Hypothalamus (tissue), 51 donors: ENCODE measurements at places on chromosomes 13 and 19.
A peak's percentile ranks its signal among the peaks of the same experiment; 100 is the strongest.

GRCh38 chr13:88000239-88000638 lies 329.1 kb downstream of the SLITRK5 start:
- DNase-seq = no peak

DNA sequence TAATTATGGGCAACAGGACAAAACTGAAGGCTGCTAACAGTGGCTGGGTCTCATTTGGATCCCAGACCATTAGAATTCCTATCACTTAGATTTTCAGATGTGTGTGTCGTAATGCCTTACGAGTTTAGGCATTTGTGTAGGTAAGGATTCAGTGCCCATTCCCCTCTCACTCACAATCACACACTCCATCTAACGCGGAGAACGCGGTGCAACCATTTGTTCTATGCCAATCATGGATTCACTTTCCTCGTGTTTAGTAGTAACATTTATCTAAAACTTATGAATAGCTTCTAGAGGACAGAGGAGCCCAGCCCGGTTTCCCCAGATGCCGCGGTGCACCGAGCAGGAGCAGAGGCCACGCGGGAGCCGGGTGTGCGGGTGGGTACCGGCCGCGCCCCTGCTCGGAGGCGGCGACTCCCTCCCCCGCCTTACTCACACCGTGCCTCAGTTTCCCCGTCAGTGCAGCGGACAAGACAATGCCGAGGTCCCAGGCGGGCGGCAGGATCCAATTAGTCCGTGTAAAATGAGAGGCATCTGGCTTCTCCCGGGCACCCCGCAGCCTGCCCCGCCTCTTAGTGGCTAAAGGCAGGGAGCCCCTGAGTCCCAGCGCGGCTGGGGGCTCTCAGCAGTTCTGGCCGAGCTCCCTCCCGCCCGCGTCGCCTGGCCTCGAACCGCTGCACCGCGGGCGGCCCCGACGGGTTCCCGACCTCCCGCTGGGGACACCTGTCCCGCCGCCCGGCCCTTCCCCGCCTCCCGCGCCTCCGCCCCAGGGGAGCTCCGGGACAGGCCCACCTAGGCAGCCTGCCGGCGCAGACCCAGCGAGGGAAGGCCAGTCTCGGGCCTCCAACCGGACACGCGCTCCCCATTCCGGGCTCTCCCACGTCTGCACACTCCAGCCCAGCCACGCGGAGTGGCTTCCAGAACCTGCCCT lies 5.9 kb upstream of the C1QTNF9B start:
- no peak for DNase-seq

DNA sequence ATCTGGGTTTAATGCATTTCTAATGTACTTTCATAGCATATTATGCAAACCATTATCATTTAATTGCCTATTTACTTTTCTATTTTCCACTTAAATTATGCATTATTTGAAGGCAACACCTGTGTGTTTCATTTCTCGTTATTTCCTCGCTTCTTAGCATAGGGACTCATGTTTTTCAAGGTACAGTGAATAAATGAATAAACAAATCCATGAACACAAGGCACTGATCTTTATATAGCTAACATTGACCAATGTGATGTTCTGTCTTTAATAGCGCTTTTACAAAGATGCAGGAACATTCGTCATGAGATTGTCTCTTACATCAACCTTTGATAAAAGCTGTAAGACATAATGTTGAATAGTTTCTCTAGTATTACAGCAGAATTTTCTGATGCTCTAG lies 121.2 kb downstream of the B3GLCT start:
- no peak for DNase-seq

DNA sequence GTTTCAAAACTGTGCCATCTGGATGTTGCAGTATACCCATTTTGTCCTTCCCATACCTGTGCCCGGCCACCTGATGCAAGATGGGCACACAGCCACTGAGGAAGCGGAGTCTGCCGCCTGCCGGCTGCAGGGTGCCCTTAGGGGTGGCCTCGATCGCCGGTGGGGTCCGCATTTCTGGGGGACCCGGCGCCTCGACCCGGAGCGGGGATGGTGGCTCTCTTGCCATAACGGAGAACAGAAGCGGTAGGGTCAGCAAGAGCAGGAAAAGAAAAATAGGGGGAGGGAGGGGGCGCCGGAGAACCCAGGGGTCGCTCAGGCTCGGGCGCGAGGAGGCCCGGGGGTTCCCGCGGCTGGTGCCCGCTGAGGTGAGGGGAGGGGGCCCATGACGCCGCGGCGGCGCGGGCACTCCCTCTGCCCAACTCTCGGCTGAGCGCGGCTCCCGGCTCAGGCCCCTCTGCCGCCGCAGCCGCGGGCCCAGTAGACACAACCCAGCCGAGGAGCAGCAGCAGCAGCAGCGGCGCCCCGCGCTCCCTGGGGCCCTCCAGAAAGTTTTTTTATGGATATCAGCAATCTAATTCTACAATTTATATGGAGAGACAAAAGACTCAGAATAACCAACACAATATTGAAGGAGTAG lies 13.8 kb upstream of the CYP4F2 start:
- DNase-seq = no peak

DNA sequence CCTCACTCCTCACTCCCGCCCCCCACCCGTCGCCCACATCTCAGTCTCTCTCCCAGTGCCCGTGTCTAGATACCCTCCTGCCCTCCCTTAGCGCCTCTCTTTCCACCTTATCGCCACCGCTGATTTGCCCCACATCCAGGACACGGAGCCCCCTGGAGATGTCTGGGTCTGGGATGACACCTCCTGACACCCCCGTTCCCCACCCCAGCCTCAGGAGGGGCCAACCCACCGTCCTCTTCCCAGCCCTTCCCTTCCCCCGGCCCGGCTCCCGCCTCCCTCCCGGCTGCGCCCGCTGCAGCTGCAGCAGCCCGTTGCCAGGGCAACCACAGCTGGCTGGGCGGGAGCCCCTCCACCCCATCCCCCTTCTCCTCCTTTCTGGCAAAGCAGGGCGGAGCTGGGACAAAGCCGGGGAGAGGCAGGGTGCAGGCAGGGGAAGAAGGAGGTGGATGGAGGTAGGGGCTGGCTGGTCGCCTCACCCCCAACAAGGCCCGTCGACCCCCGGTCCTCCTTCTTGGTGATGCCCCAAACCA lies 13.5 kb downstream of the DPF1 start:
- DNase-seq = peak; percentile 72

DNA sequence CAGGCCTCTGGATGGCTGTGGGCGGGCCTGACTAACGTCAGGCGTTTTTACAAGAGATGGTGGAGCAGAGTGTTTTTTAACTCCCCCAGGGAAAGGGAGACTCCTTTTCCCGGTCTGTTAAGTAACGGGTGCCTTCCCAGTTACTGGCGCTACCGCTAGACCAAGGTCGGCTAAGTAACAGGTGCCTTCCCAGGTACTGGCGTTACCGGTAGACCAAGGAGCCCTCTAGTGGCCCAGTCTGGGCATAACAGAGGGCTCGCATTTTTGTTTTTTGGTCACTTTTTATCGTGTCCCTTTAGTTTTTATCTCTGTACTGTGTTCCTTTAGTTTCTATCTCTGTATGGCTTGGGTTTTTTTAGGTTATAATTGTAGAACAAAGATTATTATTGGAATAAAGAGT lies 10.0 kb downstream of the ZNF383 start:
- no peak for DNase-seq

- no peak for DNase-seq
Measured at GRCh38 chr19:11506101-11506555, 489 bp upstream of the ZNF653 start.

DNA sequence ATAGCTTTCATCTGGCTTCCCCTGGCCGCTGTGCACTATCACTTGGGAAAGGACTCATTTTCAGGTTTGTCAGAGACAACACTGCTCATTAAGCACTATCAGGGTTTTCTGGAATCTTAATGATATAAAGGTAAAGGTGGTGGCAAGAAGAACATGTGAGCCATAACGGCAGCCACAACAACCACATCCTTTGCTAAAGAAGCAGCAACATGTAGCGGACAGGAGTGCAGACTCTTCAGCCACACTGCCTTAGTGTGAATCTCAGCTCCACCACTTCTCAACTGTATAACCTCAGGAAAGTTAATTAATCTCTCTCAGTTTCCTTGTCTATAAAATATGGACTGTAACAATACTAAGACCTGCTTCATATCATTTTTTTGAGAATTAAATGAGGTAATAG lies 24.1 kb upstream of the MIR17HG start:
- DNase-seq = no peak

GRCh38 chr13:60627071-60627686 lies 230.2 kb downstream of the TDRD3 start:
- no peak for DNase-seq

- no peak for DNase-seq
Measured at GRCh38 chr13:87798536-87798935, 127.4 kb downstream of the SLITRK5 start.

- DNase-seq = no peak
Measured at GRCh38 chr13:106477303-106477702, 58.2 kb downstream of the EFNB2 start.

DNA sequence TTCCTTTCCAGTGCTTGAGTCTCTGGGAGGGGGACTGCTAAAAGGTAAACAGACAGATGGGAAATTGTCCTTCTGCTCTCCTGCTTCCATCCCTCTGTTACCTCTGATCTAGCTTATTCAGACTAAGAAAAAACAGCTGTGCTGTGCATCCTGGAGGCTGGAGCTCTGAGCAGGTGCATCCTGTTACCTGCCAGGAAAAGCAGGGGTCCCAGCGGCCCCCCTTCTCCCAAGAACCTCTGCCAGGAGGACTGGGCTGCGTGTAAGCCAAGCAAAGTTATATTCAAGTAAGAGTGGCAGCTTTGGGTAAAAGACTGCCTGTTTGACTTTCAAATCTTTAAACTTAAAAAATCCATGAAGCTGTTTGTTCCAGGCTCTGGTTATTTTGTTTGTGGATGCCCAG lies 75.1 kb downstream of the C13orf42 start:
- DNase-seq = no peak

DNA sequence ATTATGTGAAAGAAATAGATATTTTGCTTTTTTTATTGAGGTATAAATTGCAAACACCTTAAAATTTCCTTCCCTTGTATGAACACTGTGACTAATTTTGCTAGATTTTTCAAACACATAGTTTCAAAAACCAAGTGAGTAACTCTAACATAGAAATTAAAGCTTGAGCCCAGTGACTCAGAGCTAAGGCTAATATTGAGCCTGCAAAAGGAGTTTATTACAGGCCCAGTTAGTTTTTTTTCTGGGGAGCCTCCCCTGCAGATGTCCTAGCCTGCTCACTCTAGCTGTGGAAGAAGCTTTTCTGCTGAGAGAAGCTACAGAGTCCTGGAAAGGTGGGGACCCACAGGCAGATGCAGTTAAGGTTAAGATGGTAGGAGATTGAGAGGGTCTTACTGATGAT lies 3.4 kb downstream of the ZNF430 start:
- no peak for DNase-seq
